ENCODE measurements at places on chromosomes 1 and 21. TPM values are rescaled to one million over a fixed set of nuclear protein-coding genes. Genes with fewer than 3 reads are reported as not detected.

Gene PTAFR
- total RNA-seq: 8.8 TPM

Gene KIAA0040
- total RNA-seq: 25.8 TPM

Gene PRR9
- total RNA-seq: not detected

Gene PYGO2
- 17.3 TPM for total RNA-seq

Gene DTL
- total RNA-seq: 1.2 TPM

Gene RORC
- 0.24 TPM for total RNA-seq

Gene IGSF5
- total RNA-seq: not detected

Gene DDR2
- 124 TPM for total RNA-seq

Gene SPRR2E
- not detected for total RNA-seq

Gene ADAMTS5
- total RNA-seq: 14.5 TPM

Gene C4BPA
- 0.33 TPM for total RNA-seq

Gene SYT14
- total RNA-seq: not detected

Gene PPM1J
- 4.3 TPM for total RNA-seq

Gene MROH7
- 16.3 TPM for total RNA-seq

Gene PLPPR5
- total RNA-seq: not detected

Gene CFHR5
- total RNA-seq: not detected

Gene SDE2
- 18.3 TPM for total RNA-seq

Gene CHIA
- total RNA-seq: not detected

Gene NFASC
- 92.7 TPM for total RNA-seq

Gene KRTAP20-4
- not detected for total RNA-seq

Gene RGSL1
- not detected for total RNA-seq
